Ureter (tissue), 1 donor: ENCODE measurements at places on chromosomes 16 and 17. TPM values are rescaled to one million over a fixed set of nuclear protein-coding genes. Genes with fewer than 3 reads are reported as not detected.

Gene RCVRN
- total RNA-seq: not detected

Gene PERCC1
- not detected for total RNA-seq

Gene C16orf87
- 9.4 TPM for total RNA-seq

Gene FOXF1
- total RNA-seq: 31.7 TPM

Gene TOM1L1
- 55.7 TPM for total RNA-seq

Gene KRTAP9-4
- total RNA-seq: not detected

Gene HSPB9
- total RNA-seq: not detected

Gene GOSR2
- total RNA-seq: 66.1 TPM

Gene MEOX1
- 9.8 TPM for total RNA-seq

Gene TP53TG3B
- total RNA-seq: not detected

DNA sequence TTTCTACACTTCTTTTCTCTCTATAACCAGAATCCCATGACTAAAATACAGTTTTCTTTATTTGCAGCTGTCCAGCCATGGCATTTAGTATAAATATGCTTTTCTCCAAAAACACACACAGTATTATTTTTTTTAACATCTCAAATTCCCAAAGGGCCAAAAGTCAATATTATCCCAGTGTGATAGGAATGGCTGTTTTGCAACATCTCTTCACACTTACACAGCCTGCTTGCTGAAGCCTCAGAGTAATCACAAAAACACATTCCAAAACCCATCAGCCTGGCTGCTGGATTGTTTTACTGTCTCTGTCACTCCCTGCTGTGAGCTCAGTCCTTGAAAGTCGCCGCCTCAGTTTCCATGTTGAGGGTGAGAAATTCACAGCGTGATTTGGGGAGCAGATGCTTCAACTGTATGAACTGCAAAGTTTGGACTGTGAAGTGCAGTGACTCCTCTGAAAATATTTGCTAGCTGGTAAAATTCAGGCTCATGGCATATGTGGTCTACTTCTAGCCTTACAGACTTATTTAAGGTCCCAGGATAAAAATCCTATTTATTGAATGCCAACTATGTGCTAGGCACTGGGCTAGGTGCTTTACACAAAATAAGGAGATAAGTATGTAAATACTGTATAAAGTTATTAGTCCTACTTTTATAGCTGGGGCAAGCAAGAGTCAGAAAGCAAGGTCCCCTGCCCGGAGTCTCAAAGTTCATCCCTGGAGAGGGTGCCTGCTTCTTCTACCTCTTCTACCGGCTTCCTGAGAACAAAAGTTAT, 116.5 kb downstream of the SOCS1 start:
- DNase-seq: no peak

DNA sequence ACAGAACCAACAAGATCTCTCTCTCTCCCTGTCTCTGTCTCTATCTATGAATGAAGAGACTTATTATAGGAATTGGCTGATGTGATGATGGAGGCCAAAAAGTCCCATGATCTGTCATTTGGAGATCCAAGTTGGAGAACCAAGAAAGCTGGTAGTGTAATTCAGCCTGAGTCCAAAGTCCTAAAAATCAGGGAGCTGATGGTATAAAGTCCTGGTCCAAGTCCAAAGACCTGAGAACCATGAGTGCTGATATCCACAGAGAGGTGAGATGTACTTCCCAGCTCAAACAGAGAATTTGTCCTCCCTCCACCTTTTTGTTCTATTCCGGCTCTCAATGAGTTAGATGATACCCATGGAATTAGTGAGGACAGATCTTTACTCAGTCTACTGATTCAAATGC, 15.4 kb upstream of the TMIGD1 start:
- no peak for DNase-seq

GRCh38 chr16:22005746-22006145, 2.2 kb upstream of the MOSMO start:
- no peak for DNase-seq

DNA sequence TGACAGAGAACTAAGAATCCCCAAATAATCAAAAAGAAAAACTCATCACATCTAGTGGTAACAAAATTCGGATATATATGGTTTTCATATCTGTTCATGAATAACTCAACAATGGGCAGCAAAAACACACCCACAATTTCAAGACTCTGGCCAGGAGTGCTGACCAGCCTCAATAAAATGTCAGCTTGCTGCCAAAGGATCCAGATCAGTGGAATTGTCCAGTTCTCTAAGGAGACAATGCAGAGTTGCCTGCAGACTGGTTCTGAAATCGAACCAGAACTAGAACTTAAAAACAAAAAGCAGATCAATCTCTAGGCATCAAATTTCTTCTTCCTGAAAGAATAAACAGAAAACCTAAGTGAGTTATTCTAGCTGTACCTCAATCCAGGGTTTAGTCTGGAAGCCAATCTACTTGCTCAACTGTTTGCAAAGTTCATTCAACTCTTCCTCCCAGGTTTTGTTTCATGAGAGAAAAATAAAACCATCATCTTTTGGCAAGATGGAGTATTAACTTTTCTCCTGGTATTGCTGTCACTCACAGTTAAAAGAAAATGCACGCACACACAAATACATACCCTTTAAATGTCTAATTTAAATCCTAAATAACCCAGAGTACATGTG, 61.0 kb downstream of the CFDP1 start:
- DNase-seq: no peak

- DNase-seq: no peak
These were observed 293.1 kb downstream of the HS3ST3B1 start for GRCh38 chr17:14593956-14594355.

DNA sequence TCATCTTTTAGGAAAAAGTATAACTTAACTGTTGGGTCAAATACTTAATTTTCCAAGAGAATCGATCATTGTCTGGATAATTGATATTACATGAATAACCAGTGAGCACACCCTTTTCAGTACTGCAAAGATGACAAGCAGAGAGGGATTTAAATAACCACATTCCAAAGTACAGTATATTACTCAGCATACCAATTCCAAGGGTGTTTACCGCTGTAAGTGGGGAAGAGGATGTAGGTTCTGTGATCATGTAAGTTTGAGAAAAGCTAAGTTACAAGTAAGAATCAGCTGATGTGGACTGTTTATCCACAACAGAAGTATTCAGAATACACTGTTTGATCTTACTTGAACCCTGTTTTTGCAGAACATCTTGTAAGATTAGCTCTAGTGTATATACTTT, 6.1 kb downstream of the GDE1 start:
- DNase-seq: no peak

- DNase-seq: no peak
These were observed 108.0 kb downstream of the CCDC182 start for GRCh38 chr17:57636985-57637665.

- DNase-seq: no peak
These were observed 9.8 kb upstream of the MED11 start for GRCh38 chr17:4721203-4722135.

DNA sequence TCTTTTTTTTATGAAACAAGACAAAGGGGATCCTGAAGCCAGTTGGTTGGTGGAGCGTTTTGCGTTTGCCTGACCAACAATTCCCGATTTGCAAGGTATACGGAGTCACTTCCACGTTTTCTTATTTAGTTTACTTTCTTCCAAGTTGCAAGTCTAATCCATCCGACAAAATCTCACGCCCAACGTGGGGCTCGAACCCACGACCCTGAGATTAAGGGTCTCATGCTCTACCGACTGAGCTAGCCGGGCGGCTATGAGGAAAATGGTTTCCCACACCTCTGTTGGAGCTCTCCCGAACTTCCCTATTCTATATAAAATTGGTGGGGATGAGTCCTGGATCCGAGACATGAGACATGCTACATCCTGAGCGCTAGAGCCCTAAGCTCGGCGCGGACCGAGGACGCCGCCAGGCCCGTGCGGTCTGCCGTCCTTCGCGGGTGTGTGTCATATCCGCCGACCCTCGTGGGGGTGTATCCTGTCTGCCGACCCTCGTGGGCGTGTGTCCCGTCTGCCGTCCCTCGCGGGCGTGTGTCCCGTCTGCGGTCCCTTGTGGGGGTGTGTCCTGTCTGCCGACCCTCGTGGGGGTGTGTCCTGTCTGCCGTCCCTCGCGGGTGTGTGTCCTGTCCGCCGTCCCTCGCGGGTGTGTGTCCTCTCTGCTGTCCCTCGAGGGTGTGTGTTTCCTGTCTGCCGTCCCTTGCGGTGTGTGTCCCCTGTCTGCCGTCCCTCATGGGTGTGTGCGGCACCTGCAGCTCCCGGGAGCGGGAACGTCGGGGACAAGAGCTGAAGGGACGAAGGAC, 22.6 kb downstream of the ZNF213 start:
- DNase-seq: peak; percentile 57

DNA sequence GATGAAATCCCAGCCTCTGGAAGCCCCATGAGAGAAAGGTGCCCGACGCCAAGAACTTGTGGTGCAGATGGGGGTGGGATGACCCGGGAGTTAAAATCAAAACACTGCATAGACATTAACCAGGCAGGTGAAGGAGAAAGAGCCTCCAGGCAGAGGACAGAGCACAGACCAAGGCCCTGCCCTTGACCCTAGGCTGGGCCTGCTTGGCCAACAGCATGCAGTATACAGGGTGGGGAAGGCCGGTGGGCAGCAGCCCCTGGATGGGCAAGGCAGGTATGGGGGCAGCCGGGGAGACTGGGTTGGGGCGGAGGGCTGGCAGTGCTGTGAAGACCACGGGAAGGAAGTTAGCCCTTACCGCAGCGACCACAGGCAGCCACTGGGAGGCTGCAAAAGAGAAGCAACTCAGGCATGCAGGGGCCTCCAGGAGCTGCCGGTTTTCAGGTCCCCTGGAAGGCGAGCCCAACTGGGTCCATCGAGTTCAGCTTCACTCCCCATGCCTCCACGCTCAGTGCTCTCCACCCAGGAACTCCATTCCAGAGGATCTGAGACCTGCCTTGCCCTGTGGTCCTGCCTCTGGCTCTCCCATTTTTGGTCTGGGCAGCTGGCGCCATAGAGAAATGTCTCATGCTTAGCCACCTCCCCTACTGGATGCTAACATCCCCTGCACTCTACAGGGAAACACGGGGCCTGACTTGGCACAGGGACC, 81.2 kb downstream of the C16orf95 start:
- DNase-seq: no peak

GRCh38 chr16:77331043-77331442, 103.8 kb downstream of the ADAMTS18 start:
- no peak for DNase-seq

GRCh38 chr16:83990492-83990891, 22.4 kb downstream of the NECAB2 start:
- DNase-seq: no peak

DNA sequence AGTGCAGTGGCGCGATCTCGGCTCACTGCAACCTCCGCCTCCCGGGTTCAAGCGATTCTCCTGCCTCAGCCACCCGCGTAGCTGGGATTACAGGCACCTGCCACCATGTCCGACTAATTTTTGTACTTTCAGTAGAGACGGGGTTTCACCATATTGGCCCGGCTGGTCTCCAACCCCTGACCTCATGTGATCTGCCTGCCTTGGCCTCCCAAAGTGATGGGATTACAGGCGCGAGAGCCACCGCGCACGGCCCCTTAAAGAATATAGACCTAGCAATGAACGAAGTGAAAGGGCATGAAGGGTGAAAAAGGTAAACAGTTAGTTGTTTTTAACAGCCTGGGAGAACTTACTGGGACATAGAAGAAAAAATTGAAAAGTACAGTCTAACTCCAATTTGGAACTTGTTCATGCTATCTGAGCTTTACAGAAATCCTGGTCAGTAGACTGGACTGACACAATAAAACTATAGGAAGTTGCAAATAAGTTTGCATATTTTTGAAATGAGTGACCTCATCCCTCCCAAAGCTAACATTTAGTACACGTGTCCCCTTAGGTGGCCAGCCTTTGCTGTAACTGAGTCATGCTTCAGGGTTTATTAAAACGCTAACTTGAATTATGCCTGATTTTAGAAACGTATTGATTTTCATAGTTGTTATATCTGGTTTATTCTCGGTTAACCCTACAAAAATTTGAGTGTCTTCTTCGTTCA, 1.8 kb downstream of the COG1 start:
- DNase-seq: no peak

DNA sequence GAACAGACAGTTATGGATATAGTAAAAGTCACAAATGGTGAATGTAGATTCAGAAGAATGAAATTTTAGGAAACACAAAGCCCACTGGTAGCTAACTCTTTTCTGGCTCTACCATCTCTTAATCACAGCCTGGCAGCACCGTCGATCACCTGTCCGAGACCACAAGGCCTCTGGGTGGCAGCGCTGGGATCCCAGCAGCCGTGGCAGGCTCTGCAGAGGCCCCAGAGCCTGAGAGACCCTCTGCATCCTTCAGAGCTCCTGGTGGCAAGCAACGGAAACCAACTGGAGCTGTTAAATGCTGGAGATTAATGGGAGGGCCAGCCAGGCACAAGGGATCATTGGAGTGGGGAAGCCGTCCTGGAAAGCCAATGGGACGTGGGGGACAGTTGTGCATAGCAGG, 26.3 kb downstream of the LAT start:
- DNase-seq: no peak

DNA sequence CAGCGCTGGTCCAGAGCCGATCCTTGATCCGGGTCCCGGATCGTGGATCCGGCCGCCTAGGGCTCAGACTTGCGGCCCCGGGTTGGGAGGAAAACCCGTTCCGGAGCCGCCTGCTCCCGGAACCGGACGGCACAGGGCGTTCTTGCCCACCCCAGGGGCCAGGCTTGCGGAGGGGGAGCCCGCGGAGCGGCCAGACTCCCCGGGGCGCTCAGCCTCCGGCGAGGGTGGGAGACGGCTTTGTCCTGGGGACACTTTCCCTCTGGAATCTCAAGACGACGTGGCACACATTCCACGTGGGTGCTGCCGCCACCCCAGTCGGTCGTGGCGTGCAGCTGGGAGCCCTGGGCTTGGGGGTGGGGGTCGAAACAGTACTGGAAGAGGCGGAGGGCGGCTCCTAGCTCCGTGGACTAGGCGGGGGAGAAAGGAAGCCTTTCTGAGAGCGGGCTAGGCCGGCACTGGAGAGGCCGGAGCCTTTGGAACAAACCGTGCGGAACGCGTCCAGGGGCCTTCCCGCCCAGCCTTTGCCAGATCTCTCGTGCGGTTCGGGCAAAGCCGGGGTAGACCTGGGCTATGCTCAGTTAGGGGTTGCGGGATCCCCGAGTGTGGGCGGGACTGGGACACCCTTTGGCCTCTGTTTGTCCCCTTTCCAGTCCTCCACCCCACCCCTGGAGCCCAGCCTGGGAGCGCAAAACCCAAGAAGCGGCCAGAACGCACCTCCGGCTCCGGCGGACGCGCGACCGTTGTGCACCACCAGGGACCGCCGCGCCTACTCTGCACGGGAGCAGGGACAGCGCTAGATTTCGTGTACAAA, 26.5 kb downstream of the SREBF1 start:
- DNase-seq: no peak

DNA sequence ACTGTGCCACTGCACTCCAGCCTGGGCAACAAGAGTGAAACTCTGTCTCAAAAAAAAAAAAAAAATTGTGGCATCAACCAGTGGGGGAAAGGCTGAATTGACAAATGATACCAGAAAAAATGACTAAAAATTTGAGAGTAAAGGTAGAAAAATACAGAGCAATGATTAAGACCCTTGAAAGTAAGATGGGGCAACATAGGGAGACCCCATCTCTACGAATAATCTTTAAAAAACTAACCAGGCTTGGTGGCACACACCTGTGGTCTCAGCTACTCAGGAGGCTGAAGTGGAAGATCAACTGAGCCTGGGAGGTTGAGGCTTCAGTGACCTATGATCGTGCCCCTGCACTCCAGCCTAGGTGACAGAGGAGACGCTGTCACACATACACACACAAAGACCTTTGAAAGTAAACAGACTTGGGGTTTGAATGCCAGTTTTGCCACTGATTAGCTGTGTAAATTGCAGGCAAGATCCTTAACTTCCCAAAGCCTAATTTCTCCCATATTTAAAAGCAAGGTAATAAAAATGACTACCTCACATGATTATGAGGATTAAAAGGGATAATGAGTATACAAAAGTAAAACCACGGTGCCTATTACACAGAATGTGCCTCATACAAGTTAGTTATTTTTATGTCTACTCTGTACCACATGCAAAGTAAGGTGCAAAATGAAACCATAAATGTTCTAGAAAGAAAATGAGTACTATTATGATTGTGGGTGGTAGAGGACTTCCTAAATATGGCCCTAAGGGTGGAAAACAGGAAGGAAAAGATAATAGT, 21.7 kb upstream of the PAFAH1B1 start:
- no peak for DNase-seq
